Stimulated activated CD4-positive, alpha-beta T cell treated with anti-CD3 and anti-CD28 coated beads, Interleukin-12 subunit alpha, Interleukin-12 subunit beta, amount 100 ng/mL, for 24 hours (primary cell): ENCODE measurements at places on chromosomes 1 and 21.

GRCh38 chr1:174448974-174449373, 1.2 kb downstream of the GPR52 start:
- no peak for DNase-seq

GRCh38 chr1:181131255-181131941, 42.9 kb downstream of the IER5 start:
- DNase-seq: no peak

DNA sequence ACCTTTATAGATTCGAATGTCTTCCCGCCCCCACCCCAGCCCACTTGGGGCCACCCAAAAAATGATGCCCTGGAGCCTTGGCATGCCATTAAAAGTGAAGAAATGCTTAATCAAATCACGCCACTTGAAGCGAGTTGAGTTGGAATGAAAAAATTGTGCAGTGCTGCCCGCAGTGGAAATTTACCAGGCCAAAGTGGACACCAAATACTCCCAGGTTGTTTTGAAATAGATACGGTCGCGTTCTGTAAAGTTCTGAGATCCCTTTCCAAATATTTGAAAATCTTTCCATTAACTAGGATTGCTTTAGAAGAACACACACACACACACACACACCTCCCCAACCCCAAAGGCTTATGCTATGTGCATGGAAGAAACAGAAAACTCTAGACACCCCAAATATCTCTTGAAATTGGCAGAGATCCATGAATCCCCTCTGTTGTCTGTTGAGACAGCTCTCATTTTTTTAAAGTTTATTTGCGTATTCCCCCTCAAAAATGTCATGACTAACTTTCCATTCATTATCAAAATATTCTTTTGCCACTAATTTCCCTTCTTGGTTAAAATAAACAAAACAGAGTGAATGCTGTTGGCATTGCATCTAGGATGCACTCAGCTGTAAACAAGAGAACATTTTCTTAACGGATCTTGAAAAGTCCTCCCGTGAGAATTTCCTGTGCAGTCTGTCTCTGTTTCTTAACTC, 142.3 kb upstream of the KCNE2 start:
- no peak for DNase-seq

- no peak for DNase-seq
These were observed 15.9 kb downstream of the ATF6 start for GRCh38 chr1:161781995-161782394.

DNA sequence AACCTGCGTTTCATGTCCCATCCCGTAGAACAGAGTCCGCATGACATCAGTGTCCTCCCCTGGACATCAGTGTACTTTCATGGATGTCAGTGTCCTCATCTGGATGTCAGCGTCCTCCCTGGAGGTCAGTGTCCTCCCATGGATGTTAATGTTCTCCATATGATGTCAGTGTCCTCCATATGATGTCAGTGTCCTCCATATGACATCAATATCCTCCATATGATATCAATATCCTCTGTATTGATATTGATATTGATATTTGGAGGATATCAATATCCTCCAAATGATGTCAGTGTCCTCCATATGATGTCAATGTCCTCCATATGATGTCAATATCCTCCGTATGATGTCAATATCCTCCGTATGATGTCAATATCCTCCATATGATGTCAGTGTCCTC, 284.9 kb downstream of the AJAP1 start:
- no peak for DNase-seq

DNA sequence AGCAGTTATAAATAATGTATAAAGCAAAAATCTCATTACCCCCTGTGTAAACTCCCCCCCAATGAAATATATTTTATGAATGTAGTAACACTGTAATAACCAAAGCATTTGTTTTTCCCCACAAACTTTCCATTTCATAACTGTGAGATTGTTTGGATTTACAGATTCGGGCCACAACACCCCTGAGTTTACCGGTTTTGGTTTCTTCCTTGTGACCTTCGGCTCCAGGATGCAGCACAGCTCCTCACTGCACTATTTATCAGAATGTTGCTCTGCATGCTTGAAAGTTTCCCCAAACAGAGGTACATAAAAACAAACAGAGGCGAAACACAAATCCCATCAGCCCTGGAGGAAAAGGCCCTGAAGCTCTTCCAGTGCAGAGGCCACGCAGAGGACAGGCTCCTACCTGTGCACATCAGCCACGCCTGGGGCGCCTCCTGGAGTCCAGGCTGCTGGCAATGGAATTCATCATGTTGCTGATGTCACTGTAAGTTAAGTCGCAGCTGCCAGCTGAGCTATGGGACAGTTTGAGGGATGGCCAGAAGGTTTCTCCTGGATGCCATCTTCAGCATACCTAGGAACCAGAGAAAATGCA, 122.0 kb downstream of the LMO4 start:
- DNase-seq: no peak

GRCh38 chr1:183466781-183467180, 5.5 kb upstream of the SMG7 start:
- DNase-seq: no peak

DNA sequence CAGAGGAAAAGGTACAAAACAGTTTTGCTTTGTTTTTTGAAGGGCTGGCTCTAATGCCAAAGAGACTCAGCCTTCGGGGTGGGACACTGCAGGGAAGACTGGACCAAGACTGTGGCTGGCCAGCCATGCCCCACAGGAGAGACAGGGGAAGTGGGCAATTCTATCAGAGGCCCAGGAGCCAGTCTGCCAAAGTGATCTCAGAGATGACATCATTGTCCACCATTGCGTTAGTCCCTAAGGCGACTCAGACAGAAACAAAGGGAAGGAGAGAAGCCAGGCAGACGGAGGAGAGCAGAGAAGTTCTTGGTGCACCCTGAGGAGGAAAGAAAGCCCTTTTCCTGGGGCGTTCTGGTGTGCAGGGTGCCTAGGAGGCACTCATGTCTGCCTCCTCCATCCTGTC, 26.4 kb downstream of the OPTC start:
- DNase-seq: no peak

DNA sequence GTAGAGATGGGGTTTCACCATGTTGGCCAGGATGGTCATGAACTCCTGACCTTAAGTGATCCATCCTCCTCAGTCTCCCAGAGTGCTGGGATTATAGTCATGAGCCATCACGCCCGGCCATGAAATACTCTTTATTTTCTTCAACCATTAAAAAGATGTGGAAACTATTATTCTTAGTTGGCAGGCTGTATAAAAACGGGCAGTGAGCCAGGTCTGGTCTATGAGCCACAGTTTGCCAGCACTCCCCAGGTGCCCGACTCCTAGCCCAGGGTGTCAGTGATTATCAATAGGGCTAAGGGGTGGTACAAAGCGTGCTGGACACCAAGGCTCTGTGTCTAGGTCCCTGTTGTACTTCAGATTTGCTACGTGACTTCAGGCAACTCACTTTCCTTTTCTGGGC, 3.7 kb upstream of the TMEM61 start:
- DNase-seq: no peak

- DNase-seq: no peak
These were observed 69.3 kb downstream of the SLC25A24 start for GRCh38 chr1:108130794-108131193.

- DNase-seq: peak; percentile 88
These were observed at the start of gene SIKE1 for GRCh38 chr1:114780344-114781226. TSS of gene SIKE1 (minus strand) at chr1:114780685. CDS start at chr1:114780607, 78 bp downstream.

GRCh38 chr1:35111106-35111505, 31.9 kb downstream of the ZMYM1 start:
- DNase-seq: no peak

DNA sequence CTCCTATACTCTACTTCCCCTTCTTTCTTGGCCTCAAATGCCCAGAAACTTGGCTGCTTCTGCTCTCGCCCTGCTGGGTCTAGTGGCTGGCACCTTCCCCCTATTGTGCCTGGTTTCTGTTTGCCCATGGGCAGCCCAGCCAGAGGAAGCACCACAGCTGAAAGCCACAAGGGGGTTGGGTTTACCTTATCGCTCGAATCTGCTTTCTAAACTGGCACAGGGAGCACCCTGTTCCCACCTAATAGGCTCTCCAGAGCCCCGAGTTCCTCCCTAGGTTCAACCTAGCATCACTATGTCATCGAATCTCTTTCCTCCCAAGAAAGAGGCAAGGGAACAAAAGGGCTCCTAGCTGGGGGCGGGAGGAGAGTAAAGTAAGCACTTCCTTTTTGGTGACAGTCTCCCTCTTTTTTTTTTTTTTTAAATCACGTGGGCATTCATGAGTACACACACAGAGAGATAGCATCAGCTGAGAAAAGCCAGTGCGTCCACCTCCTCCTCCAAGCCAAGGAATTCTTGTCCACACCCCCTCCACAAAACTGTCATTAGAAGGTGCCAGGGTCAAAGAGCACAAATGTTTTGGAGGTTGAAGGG, 72.8 kb downstream of the PLEKHA6 start:
- no peak for DNase-seq

DNA sequence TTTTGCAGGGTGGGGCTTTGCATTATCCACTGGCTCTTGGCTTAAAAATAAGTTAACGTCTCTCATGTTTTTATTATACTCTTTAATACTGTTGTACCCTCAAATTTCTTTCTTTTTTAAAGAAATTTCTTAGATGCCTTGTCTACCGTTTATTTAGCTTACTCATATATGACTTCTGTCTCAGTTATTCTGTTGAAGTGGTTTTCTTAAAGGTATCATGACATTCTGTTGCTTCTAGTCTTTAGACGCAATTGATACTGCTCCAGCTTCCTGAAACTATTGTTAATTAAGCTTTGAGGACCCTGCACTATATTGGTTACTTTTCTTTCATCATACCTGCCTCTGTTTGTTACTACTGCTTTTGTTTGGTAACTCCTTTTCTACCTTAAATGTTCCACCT, 11.7 kb downstream of the PKN2 start:
- no peak for DNase-seq

DNA sequence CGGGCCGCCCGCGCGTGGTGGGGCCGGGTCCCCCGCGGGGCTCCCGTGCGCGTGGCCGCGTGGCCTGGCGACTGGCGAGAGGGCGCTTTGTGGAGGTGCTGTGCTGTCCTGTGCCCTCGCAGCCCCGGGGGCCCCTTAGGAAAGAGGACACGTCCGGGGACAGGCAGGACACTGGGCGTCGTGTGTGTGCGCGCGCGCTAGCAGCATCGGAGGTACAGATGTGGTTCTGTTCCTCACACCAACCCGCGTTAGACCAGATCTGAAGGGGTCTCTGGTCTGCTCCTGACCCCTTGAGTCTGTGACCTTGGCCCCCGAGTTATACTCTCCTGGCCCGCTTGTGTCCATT, 489 bp downstream of the ACTN2 start:
- no peak for DNase-seq

GRCh38 chr1:94709891-94710581, 110.1 kb upstream of the SLC44A3 start:
- DNase-seq: no peak

GRCh38 chr1:186896211-186896610, 67.5 kb downstream of the PLA2G4A start:
- no peak for DNase-seq

DNA sequence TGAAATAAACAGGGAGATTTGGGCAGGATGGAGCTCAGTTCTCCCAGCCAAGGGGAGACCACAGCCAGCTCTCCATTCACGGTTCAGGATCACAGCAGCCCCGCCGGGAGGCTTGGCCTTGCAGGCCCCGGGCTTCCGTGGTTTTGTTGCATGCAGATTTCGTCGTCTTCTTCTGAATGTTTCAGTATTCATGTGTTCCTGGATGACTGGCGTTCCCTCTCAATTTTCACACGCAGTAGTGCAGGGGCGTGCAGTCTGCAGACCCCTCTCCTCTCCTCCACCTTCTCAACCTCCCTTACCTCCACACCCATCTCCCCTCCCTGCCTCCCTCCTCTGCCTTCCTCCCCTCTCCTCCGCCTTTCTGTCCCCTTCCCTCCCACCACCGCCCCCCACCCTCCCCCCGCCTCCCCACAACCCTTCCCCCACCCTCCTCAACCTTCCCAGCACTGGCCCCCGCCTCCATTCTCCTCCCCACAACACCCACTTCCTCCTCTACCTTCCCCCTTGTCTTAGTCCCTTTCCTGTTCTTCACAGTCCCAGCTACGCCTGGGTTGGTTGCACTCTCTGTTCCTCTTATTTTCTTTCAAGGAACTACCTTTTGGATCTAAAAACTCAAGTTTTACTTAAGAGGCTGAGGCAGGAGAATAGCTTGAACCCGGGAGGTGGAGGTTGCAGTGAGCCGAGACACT, 8.4 kb upstream of the SLC19A1 start:
- DNase-seq: peak; percentile 62

- DNase-seq: no peak
These were observed 180.9 kb downstream of the PTGER3 start for GRCh38 chr1:70866542-70867264.

DNA sequence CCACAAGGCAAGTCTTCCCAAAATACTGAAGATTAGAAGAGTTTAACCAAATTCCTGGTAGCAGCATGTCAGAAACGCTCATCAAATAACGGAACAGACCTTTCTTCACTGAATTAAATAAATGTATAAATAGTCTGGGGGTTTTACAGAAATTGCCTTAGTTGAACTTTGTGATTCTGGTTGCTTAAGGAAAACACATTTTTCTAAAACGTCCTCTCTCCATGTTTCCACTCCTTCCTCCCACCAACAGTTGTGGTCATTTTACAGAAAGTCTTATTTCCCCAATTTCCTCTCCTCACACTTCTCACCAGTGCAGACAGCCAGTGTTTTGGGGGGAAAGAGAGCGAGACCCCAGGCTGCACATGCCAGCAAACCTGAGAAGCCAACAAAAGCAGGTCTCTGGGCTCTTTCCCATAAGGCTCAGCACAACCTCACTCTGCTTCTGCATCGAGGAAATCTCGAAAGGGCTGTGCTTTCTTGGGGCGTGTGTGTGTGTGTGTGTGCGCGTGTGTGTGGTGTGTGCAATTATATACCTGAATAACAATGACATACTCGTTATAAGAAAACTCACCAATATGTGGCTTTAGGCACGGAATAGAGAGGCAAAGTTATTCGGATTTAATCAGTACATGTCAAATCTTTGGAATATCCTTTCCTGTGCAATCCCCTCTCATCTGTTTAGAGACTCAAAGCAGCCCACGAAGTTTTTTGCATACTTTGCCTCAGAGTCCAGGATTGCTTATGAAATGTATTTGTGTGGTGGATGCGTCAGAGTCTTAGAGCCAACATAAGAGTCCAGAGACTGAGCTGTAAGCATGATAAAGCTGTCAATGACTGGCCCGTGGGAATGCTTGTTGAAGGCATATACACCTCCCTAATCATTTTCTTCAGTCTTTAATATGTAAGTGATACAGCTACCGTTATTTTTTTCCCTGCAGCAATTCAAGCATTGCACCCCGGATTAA, 2.0 kb downstream of the KCNJ15 start:
- DNase-seq: no peak

- DNase-seq: no peak
These were observed 115.0 kb downstream of the TGFB2 start for GRCh38 chr1:218459878-218460711.

GRCh38 chr1:183212870-183213269, 26.8 kb downstream of the LAMC2 start:
- DNase-seq: no peak

GRCh38 chr1:115336741-115337140, 1.3 kb downstream of the NGF start:
- DNase-seq: no peak

DNA sequence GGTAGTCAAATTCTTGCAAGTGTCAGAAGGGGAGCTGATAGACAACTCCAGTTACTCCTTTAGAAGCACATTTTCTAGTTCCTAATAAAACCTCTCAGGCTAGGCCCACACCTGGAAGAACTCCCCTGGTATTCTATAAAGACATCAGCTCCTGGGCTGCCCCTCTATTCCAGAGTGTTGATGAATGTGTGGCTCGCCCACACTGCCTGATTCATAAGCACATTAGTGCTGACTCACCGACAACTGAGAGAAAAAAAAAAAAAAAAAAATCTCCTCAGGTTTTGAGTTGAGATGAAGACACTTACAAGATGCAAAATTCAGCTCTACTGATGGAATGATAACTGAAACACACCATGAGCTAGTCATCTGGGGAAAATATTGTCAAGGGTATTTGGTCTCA, 188.1 kb downstream of the TNR start:
- no peak for DNase-seq

GRCh38 chr1:89890085-89890752, 69.4 kb downstream of the LRRC8D start:
- DNase-seq: no peak
